ENCODE measurements at places on chromosomes 7 and 10. TPM values are rescaled to one million over a fixed set of nuclear protein-coding genes. Genes with fewer than 3 reads are reported as not detected.
A peak's percentile ranks its signal among the peaks of the same experiment; 100 is the strongest.

GRCh38 chr10:86846088-86846487 lies 89.7 kb downstream of the BMPR1A start:
- DNase-seq, result no peak

GRCh38 chr7:131346885-131347592 lies 19.4 kb downstream of the MKLN1 start:
- DNase-seq, result no peak

DNA sequence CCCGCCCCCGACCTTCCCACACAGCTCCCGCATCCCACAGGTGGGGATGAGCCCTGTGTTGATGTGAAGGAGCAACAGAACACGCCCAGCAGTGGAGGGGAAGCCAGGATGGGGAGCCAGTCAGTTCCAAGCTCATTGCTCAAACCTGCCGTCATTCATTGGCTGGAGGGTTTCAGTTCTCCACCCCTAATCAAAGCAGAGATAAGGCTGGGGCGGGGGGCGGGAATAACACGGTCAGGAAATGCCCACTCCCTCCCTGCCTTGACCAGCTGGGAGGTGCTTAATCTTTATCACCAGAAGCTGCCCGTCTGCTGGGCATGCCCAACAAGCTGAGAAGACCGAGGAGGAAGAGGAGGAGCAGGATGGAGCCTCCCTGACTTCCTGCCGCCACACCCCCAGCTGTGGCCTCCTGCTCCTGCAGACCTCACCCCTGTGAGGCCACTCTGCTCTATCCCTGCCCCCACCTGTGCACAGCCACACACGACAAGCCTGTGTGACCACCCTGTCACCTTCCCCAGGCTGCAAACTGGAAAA lies 265.1 kb downstream of the ZEB1 start:
- no peak for DNase-seq

DNA sequence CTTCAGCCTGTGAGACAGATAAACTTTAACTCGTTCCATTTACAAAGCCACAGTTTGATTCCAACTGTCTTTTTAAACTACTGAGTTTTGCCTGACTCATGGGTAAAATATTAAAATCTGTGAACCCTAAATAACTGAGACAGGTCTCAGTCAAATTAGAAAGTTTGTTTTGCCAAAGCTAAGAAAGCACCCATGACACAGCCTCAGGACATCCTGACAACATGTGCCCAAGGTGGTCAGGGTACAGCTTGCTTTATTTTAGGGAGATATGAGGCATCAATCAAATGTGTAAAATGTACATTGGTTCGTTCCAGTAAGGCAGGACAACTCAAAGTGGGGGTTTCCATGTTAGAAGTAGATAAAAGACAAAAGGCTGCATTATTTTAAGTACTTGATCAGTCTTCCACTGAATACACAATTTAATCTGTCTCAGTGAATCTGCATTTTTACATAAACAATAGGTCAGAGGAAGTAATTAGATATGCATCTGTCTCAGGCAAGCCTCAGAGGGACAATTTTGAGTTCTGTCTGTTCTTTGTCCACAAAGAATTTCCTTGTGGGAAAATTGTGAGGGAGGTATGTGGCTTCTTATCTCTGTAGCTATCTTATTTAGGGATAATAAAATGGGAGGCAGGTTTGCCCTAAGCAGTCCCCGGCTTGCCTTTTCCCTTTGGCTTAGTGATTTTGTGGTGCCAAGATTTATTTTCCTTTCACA lies 11.0 kb upstream of the PIP start:
- peak; percentile 62 for DNase-seq

- DNase-seq, result no peak
Measured at GRCh38 chr7:25908154-25908949, 243.6 kb upstream of the NFE2L3 start.

The EPHA1 gene
- not detected for total RNA-seq

- DNase-seq, result no peak
Measured at GRCh38 chr7:41816111-41816510, 113.2 kb upstream of the INHBA start.

The MACC1 gene
- total RNA-seq, result 0.05 TPM

The AGR3 gene
- not detected for total RNA-seq

DNA sequence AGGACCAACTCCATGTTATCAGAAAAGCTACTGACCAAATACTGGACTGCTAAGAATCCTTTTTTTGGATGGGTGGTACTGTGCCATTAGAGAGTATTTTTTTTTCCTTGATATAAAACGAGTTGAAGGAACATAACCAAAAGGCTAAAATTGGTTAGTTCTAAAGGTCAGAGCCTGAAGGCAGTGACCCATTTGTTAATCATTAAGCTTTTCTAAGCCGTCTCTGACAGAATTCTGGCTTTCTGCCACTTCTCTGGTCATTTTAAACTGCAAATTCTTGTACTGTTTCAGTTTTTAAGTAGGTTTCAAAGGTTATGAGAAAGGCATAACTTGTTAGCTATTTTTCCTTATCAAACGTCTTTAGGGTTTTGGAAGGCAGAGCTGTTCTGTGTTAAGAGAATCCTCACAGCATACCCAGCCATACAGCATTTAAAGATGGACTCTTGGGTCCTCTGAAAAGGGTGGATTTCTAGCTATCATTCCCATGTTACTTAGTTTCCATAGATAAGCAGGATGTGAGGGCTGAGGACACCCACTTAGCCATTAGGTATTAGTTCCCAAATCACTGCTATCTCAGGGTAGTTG lies 196.8 kb downstream of the RNLS start:
- DNase-seq, result peak; percentile 37

The OGDHL gene
- 0.05 TPM for total RNA-seq

DNA sequence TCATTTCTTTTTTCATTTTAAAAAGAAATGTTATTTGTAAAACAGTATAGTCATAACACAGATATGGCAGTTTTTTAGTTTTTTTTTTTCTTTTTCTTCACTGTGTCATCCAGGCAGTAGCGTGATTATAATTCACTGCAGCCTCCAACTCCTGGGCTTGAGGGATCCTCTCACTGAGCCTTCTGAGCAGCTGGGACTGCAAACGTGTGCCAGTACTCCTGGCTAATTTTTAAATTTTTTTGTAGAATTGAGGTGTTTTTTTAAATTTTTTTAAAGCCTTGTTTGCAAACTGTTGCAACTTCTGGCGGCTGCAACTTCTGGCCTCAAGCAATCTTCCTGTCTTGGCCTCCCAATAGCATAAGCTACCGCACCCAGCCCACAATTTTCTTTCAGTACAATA lies 63.0 kb downstream of the HELLS start:
- no peak for DNase-seq

DNA sequence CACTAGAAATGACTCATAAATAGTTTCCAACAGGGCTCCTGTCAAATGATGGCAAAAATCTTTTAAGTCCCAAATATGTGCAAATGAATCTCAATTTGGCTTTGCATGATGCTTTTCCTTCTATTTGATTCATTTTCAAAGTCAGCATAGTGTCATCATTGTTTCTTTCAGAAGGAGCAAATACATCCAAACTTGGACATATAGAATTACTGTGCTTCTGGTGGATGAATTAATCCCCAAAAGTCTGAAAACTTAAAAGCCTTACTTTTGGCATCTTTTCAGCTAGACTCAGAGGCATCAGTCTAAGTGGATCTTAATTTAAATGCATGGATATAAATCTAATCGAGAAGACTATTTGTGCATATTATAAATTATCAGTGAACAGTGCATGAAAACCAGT lies 578.1 kb upstream of the FZD8 start:
- no peak for DNase-seq

GRCh38 chr10:87913156-87913921 lies 49.9 kb downstream of the PTEN start:
- peak; percentile 23 for DNase-seq

The AS3MT gene
- 7.0 TPM for total RNA-seq

- DNase-seq, result no peak
Measured at GRCh38 chr10:7846591-7846990, 28.3 kb downstream of the TAF3 start.

GRCh38 chr10:29482591-29483431 lies 152.0 kb downstream of the SVIL start:
- peak; percentile 63 for DNase-seq

DNA sequence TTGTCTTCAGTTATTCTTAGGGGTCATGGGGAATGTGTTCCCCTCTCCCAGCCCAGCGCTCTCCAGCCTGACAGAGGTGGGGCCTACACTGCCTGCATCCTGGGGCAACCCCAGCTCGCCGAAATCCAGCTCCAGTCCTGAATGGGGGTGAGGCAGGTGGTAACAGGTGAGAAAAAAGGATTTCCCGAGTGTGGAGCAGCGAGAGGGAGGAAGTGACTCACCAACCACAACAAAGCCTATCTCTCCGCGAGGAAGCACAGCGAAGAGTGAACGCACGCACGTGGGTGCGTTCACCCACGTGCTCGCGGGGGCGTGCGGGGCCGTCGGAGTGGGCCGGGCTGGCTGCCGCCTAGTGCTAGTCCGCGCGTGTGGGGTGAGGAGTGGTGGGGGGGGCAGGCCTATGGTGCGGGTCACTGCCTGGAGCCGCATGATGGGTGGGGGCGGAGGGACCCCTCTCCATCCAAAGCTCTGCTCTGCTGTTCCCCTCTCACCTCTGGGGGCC lies 855 bp upstream of the PALD1 start:
- DNase-seq, result no peak

The HTR5A gene
- not detected for total RNA-seq

- DNase-seq, result no peak
Measured at GRCh38 chr10:61363006-61363405, 90.2 kb downstream of the TMEM26 start.

The TMEM139 gene
- total RNA-seq, result 0.29 TPM

DNA sequence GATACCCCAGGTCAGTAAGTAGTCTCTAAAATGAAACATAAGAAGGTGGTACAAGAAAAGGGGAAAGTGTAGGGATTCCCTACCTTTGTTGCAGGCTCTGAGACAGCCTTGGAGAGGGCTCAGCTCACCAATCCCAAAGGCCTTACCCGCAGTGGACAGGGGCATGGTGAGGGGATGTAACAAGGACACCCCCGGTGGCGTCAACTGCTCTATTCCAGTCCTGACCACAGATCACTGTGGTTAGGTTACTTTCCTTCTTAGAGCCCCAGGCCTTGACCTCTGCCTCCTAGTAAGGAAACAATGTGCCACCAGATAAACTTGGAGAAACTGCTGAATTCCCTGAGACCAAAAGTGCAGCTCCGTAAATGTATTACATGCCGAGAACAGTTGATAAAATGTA lies 17.5 kb downstream of the PLXNA4 start:
- no peak for DNase-seq

DNA sequence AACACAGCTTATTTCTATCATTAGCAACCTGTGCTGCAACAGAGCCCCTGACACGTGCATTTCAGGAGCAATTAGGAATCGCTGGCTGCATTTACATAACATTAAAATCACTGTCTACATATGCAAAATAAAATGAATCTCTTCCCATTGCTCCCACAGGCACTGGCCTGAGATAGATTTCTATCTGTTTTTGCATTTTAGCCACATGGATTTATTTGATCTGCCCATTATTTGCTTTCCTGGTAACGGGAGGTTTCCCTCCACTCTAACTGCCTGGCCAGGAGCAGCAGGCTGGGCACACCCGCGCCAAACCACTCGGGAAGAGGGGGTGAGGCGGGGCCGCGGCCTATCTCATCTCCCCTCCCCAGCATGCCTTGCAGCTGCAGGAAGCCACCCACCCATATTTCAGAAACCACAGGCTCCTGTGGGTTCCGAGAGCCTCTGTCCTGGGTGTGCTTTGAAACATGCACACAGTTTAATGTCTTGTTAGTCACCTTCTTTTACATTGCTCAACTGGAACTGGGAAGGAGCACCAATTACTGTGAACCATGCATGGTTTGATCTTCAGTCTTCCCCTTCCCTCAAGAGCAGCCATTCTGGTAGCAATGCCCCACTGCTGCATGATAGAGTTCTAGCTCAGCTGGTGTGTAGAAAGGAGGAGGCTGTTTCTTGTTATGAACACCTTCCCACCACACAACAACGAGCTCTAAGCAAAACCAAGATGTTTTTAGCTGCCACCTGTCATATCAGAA lies 37.7 kb upstream of the IKZF1 start:
- DNase-seq, result no peak

DNA sequence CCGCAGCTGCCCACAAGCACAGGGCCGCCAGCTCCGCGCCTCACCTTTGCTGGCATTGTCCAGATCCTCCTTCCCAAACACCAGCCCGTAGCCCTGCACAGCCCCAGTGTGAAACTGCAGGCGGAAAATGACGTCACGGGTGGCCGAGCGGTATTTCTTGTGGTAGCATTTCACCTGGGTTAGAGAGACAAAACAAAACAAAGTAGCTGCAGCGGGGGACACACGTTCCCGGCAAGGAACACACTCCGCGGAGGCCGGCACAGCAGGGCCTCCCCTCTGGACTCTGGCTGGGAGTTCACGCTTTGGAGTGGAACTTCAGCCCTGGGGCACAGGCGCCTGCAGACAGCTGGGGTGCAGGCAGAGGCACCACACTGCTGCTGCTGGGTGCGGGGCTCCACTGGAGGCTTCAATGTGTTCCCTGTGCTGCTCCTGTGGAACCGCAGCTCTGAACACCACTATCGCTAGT lies 181.1 kb downstream of the TNS3 start:
- no peak for DNase-seq

GRCh38 chr7:27527348-27527714 lies 135.4 kb downstream of the HIBADH start:
- no peak for DNase-seq

GRCh38 chr7:24508316-24508715 lies 64.9 kb upstream of the PALS2 start:
- DNase-seq, result no peak

DNA sequence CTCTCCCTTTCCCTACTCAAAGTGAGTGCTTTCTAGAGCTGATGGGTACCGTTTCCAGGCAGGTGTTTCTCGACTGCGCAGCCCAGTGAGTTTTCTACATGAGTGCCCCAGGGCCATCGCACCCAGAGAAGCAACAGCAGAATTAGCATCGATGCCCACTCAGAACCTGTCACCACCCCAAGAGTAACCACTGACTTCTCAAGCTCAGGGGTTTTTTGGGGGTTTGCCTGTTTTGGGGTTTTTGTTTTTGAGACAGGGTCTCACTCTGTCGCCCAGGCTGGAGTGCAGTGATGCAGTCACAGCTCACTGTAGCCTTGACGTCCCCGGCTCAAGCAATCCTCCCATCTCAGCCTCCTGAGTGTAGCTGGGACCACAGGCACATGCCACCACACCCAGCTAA lies 25.7 kb downstream of the SNX8 start:
- DNase-seq, result no peak

GRCh38 chr7:104149822-104150221 lies 58.0 kb downstream of the ORC5 start:
- no peak for DNase-seq

DNA sequence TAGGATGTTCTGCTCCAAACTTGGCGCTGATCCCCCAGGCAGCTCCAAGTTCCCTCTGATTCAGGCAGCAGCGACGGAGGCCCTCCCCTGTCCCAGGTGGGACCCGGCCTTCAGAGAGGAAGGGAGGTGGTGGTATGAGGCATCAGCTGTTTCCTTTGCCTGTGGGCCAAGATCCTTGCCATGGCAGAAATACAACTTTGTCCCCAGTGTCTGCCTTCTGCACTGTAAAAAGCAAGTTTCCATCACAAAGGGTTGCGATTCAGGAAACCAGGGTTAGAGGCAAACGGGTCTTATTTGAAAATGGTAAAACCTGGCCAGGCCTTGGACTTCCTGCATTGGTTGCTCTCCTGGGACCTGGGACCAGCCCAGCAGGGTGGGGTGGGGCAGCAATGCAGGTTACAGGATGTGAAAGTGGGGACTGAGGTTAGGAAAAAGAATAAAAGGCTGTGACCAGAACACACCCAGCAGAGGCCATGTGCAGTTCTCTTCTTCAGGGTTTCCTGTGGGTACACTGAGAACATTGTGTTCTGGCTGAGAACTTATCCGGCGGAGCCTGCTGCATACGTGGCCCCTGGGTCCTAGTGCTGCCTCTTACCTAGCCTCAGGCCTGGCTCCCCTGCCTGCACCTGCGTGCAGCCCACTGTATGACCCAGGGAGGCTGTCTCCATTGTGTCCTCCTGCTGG lies 25.1 kb upstream of the DDIT4 start:
- DNase-seq, result peak; percentile 34

The GFRA1 gene
- 12.9 TPM for total RNA-seq

GRCh38 chr7:70177166-70177565 lies 578.9 kb downstream of the AUTS2 start:
- DNase-seq, result peak; percentile 18

All from myocyte (in vitro differentiated cells).